ENCODE measurements at places on chromosomes 13 and 19.

GRCh38 chr13:37476874-37477273, 121.7 kb downstream of the POSTN start:
- DNase-seq: no peak

DNA sequence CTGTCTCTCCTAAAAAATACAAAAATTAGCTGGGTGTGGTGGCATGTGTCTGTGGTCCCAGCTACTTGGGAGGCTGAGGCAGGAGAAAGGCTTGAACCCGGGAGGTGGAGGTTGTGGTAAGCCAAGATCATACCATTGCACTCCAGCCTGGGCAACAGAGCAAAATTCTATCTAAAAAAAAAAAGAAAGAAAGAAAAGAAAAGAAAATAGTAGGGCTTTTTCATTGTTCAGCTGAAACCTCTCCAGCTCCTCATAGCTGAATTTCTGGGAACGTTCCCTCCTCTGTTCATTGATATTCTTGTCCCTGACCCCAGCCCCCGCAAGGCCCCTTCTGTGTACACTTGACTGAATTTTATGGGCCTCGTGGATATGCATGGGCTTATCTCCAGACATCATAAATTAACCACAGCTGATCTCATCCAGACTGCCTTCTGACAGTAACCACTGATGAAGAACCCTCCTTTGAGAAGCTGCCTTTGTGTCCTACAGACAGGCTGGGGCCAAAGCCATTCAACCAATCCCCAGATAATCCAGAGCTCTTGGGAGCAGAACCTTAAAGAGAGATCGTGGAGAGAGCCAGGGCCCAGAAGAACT, at the start of gene ELSPBP1:
ELSPBP1 (plus strand) TSS at position 424 of the 594 bp plus-strand sequence. CDS start 14,036 bp downstream, outside the sequence.
- DNase-seq: no peak

GRCh38 chr13:77548594-77548993, 13.1 kb downstream of the SCEL start:
- DNase-seq: no peak

DNA sequence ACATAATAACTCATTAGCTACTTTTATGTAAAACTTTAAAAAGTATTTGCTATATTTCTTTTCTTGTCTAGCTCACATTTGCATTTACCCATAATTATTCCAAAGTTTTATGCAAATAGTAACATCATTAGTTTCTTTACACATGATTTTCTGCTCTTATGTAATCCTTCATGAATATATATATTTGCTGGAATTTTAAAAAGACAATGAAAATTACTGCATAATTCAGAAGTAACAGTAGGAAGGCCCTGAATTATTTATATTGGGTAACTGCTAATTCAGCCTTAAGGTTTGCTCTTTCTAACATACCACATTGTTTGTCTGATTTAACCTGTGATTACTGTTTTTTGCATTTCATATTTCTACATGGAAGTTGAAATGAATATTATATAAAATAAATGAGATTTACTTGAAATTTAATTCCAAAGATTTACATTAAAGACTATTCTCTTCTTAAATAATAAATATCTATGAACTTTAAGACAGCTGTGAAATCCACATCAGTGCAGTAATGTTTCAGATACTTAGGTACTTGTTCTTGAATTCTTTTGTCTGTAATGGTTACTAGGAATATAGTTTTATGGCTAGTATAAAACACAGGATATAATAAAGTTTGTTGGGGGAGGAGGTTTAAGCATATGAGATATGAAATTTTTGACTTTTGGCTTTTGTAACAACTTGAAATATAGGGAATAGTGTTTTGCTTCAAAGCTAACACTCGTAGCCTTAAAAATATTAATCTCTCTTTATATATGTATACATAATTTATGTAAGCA, 46.0 kb downstream of the B3GLCT start:
- DNase-seq: no peak

- DNase-seq: no peak
Measured at GRCh38 chr19:47891923-47892666, 6.0 kb upstream of the SULT2A1 start.

- DNase-seq: no peak
Measured at GRCh38 chr13:100139817-100140216, 50.9 kb downstream of the PCCA start.

DNA sequence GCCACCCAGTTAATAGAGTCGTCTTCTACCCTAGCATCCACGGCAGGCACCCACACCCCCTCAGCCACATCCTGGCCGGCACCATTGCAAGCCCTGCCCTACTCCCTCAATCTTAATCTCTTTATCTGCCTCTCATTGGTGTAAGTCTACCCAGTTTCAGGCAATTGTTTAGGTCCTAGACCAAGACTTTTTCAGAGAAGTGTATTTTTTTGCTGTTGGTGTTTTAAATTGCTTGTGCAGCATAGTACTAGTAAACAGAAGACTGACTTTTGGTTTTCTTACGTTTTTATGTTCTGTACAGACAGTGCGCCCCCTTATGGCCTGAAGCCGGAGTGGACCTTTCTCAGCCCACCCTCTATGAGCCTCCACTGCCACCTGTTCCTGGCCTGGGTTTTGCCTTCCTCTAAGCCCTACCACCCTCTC, 2.3 kb upstream of the LCP1 start:
- peak; percentile 74 for DNase-seq

- no peak for DNase-seq
Measured at GRCh38 chr19:21824679-21825078, 11.3 kb downstream of the ZNF43 start.

DNA sequence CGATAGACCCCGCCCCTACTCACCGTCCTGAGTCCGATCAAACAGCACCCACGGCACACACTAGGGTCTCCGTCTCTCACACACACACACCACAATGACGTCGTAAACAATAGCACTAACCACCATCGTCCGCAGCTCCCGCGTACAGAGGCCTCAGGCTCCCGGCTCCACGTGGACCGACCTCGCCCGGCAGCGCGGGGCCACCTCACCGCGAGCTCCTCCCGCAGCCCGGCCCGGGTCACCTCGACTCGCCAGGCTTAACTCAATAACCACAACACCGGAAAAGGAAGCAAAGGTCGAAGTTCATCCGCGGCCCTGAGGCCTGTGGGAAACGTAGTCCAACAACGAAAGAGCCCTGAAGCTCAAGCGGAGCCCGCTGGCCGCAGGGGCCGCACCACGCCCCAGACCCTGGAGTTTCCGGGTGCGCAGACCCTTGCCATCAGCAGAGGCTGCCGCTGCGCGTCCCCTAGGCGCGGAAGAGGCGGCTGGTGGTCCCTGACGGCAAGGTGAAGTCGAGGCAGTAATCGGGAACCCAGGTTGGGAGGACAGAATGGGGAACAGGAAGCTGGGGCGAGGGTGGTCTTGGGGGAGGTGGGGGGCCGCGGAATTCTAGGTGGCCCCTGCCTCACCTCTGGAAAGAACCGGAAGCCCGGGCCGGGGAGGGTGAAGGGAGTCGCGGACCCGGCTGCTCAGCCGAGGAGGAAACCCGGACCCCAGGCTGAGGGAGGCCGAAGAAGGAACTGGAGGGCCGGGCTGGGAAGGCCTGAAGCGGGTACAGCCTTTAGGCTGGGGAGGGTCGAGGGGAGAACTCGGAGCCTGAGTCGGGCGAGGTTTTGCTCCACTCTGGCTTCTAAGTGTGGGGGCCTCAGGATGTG, at the start of gene ZNF529:
ZNF529 (minus strand) TSS at position 273 of the 875 bp plus-strand sequence. CDS start 946 bp downstream, outside the sequence.
- DNase-seq: peak; percentile 78

GRCh38 chr13:37344056-37344455, 238.6 kb upstream of the CSNK1A1L start:
- no peak for DNase-seq

GRCh38 chr19:38729653-38730469, 14.4 kb downstream of the CAPN12 start:
- peak; percentile 73 for DNase-seq

DNA sequence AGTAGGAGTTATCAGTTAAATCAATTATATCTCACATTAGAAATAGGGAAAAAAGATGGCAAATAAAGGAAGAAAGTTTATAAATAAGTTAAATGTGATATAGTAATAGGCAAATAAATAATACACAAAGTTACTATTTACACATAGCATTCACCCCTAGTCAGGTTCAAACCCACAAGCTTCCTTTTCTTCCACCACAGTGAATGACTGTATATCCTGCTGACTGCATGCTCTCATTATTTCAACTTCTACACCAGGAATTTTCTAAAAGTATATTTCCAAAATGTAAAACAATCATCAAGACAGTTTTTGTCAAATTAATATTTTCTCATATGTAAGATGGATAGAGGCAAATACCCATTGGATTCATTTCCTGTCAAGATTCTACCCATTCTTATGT, 548.6 kb upstream of the SLITRK5 start:
- no peak for DNase-seq

- no peak for DNase-seq
Measured at GRCh38 chr13:62702502-62702901, 1286.9 kb upstream of the PCDH20 start.

- no peak for DNase-seq
Measured at GRCh38 chr13:67318398-67318797, 88.3 kb upstream of the PCDH9 start.

GRCh38 chr13:32585550-32586079, 637 bp upstream of the PDS5B start:
- DNase-seq: no peak

GRCh38 chr19:50492303-50493052, 15.8 kb upstream of the GARIN5A start:
- DNase-seq: no peak

GRCh38 chr13:101875091-101875490, 422.6 kb downstream of the ITGBL1 start:
- DNase-seq: no peak

DNA sequence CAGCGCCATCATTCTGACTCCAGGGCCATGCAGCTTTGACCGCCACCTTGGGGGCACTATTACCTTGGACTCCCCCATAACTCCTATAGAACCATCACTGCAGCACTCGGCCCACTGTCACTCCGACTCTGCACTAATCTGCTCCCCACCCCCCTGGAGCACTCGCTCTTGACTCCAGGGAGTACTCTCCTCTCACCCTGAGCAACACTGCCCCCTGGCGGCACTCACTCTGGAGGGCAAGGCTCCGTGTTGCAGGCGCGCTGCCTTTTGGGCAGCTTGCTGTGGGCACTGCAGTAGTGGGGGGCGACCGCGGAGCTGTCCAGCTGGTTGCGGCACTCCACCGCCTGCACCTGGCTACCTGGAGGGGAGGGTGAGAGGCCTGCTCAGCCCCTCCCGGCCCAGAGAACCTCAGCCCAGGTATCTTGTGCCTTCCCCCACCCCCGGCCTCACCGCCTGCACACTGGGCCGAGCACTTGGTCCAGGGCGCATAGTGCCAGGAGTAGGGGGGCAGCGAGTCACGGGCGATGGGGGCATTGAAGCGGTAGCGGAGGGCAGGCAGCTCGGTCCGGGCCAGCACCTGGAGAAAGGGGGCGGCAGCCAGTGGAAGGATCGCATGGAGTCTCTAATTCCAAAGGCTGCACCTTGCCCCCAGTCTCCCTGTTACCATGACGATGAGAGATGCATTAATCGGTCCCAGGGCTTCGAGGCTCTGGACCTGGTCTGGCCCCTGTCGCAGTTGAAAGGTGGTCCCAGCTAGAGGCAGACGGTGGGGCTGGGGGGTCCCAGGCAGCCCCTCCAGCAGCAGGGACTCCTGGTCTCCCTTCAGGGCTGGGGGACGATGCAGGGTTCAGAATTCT, 8.9 kb upstream of the MYO1F start:
- peak; percentile 57 for DNase-seq

GRCh38 chr19:29596885-29597525, 9.1 kb upstream of the POP4 start:
- no peak for DNase-seq

DNA sequence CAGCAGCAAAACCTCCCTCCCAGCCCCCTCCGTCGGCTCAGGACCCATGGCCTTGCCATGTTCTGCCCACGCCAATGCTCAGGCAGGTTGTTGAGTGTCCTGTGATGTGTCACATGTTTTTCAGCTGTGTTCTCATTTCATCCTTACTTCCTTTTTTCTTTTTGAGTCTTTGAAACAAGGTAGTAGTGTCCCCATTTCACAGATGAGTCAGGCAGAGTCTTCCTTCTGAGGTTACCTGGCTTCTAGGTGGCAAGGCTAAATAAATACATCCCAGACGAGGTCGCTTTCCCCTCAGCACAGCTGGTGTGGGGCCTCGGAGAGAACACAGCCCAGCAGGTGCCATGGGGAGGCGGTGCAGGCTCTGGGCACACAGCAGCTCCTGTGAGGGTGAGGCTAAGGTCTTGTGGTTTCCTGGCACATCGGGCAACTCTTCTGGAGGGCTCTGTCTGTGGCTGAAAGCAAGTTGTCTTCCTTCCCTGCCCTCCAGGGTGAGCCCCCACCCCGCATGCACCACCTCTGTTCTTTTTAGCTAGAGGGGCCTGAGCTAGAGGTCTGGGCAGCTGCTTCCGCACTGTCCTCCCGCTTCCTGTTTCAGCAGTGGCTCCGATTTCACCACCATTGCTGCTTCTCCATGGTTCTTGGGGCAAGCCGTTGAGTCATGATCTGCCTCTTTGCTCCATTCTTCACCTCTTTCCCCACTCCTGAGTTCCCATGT, 15.1 kb downstream of the PRAM1 start:
- DNase-seq: peak; percentile 78
